ENCODE measurements at places on chromosomes 3 and 15. TPM values are rescaled to one million over a fixed set of nuclear protein-coding genes. Genes with fewer than 3 reads are reported as not detected.

GRCh38 chr3:115864911-115865310, 241.6 kb downstream of the GAP43 start:
- DNase-seq: no peak

- DNase-seq: no peak
Measured at GRCh38 chr15:71611553-71612396, 198.6 kb upstream of the NR2E3 start.

- no peak for DNase-seq
Measured at GRCh38 chr3:33037471-33037870, 59.5 kb downstream of the GLB1 start.

- no peak for DNase-seq
Measured at GRCh38 chr15:68413363-68414205, 18.4 kb downstream of the ITGA11 start.

DNA sequence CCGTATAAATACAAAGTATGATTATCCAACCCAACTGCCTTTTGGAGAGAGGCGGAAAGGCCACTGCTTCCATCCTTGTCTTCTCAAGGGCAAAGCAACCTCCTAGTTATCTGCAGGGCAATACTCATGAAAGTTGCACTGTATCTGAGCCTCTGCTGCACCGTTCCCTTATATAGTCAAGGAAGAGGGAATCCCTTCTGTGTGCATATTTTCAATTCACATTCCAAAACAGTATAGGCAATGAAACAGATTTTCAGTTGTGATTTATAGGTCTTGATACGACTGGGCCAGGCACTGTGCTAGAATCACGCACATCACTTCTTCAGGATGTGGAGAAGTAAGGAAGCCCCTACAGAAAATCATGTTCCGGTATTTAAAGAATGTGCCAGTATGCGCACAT, 455.7 kb downstream of the FOXP1 start:
- DNase-seq: no peak

DNA sequence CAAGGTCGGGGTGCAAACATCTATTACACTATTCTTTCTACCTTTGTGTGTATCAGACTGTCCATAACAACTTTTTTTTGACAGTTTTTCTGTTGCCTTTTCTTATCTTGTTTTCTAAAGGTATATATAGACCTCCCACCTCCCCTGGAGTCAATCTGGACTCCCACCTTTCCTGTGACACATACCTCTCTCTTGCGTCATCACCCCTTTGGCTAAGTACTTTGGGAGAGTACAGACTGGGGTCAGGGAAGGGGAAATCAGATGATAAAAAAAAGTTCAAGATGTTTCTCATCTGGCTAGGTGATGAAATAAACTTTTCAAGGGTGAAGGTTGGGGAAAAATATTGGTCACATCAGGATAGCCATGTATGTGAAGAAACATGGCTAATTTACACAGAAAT, 17.2 kb downstream of the TSPAN3 start:
- DNase-seq: no peak

GRCh38 chr3:1971780-1972179, 126.9 kb upstream of the CNTN4 start:
- DNase-seq: no peak

GRCh38 chr15:76239786-76240185, 71.5 kb downstream of the ETFA start:
- DNase-seq: no peak

DNA sequence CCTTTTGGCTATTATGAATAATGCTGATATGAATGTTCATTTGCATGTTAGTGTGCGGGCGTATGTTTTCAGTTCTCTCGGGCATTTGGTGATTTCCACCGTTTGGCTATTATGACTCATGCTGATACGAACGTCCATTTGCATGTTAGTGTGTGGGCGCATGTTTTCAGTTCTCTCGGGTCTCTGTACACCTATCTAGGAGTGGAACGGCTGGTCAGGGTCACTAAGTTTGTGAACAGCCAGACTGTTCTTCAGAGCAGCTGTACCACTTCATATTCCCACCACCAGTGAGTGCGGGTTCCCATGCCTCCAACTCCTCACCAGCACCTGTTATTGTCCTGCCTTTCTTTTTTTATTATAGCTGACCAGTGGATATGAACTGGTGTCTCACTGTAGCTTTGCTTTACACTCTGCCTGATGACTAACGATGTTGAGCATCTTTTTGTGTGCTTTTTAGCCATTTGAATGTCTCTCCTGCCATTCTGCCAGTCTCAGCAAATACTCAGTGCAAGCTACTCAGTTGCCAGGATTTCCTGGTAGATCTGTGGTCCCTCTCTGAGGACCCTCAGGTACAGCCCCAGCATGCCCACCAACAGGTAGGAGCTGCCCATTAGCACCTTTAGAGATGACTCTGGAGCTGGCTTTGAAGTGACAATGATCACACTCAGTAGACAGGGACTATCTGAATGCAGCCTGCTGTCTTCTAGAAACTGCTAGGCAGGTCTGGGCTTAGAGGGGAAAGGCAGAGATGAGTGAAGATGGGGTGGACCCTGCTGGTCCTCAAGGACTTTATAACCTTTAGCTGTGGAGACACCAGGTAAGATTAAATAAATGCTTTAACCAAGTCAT, 141.1 kb downstream of the XXYLT1 start:
- DNase-seq: peak; percentile 80

GRCh38 chr15:95497634-95498033, 832.9 kb upstream of the NR2F2 start:
- no peak for DNase-seq

Gene A4GNT
- not detected for total RNA-seq

Gene TMCO5A
- not detected for total RNA-seq

All from activated CD8-positive, alpha-beta T cell treated with anti-CD3 and anti-CD28 coated beads for 36 hours (primary cell).